HTR-8/SVneo (cell line): ENCODE measurements at places on chromosomes 11 and 22.
A peak's percentile ranks its signal among the peaks of the same experiment; 100 is the strongest.

- no peak for DNase-seq
Measured at GRCh38 chr11:42239188-42239587, 779.7 kb upstream of the LRRC4C start.

DNA sequence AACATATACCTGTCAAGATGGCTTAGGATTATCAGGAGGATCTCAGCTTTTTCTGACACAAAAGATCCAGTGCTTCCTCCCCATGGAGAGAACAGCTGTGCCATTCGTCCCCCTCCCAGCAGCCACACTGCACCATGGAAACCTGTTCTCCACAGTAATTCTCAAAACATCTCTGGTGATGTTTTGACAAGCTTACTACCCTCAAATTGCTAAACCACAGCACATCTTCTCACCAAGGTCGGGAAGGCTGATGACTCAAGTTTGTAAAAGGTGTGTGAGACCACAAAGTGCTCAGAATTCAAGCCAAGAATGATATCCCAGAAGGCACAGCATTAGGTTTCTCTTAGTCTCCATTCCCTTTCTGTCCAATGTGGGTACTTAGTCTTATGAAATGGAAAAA, 3.9 kb upstream of the RAB38 start:
- no peak for DNase-seq

GRCh38 chr11:32381179-32381578, 54.2 kb downstream of the WT1 start:
- no peak for DNase-seq

GRCh38 chr11:92083123-92083522, 141.5 kb upstream of the FAT3 start:
- no peak for DNase-seq

DNA sequence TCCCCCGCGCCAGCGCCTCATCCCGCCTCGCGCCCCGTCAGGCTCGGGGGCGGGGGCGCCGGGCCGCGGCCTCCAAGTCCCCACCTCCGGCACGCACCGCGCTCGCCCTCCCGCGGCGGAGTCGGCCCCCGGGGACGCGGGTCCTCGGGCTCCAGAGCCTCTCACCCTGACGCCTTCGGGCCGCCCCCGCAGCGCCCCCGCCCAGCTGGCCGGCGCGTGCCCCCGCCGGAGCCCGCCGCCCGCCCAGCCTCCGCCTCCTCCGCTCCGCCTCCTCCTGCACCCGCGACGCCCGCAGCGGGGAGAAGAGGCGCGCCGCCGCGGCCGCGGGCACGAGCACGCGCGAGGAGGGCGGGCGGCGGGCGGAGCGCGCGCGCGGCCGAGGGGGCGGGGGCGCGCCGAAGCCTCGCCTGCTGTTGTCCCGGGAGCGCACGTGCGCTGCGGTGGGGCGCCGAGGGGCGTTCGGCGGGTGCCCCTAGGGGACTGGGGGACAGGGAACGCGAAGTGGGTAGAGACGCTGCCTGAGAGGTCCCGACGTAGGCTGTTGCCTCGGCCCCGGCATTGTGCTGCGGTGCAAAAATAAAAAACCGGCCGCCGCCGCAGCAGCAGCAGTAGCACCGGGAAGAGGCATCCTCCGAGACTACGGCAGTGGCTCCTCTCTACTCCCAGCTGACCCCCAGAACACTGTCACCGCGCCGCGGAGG, 87.4 kb upstream of the ARHGAP32 start:
- peak; percentile 48 for DNase-seq

- no peak for DNase-seq
Measured at GRCh38 chr11:60175860-60176275, 7.0 kb downstream of the MS4A6A start.

- no peak for DNase-seq
Measured at GRCh38 chr11:127679816-127680545, 679.4 kb upstream of the KIRREL3 start.

DNA sequence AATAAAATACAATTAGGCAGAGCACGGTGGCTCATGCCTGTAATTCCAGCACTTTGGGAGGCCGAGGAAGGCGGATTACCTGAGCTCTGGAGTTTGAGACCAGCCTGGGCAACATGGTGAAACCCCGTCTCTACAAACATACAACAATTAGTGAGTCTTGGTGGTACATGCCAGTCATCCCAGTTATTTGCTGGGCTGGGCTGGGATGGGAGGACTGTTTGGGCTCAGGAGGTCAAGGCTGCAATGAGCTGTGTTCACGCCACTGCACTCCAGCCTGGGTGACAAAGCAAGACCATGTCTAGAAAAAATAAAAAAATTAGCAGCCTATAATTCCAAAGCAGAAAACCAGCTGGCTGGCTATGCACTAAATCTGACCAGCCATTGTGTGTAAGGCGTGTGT, 35.1 kb downstream of the APOL3 start:
- no peak for DNase-seq

DNA sequence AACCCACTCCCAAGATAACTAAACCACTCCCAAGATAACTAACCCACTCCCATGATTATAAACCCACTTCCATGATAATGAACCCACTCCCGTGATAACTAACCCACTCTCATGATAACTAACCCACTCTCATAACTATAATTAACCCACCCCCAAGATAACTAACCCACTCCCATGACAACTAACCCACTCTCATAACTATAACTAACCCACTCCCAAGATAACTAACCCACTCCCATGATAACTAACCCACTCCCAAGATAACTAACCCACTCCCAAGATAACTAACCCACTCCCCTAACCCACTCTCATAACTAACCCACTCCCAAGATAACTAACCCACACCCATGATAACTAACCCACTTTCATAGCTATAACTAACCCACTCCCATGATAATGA, 30.1 kb upstream of the CELSR1 start:
- DNase-seq, result no peak

GRCh38 chr11:113980785-113981184, 5.9 kb downstream of the HTR3A start:
- no peak for DNase-seq

DNA sequence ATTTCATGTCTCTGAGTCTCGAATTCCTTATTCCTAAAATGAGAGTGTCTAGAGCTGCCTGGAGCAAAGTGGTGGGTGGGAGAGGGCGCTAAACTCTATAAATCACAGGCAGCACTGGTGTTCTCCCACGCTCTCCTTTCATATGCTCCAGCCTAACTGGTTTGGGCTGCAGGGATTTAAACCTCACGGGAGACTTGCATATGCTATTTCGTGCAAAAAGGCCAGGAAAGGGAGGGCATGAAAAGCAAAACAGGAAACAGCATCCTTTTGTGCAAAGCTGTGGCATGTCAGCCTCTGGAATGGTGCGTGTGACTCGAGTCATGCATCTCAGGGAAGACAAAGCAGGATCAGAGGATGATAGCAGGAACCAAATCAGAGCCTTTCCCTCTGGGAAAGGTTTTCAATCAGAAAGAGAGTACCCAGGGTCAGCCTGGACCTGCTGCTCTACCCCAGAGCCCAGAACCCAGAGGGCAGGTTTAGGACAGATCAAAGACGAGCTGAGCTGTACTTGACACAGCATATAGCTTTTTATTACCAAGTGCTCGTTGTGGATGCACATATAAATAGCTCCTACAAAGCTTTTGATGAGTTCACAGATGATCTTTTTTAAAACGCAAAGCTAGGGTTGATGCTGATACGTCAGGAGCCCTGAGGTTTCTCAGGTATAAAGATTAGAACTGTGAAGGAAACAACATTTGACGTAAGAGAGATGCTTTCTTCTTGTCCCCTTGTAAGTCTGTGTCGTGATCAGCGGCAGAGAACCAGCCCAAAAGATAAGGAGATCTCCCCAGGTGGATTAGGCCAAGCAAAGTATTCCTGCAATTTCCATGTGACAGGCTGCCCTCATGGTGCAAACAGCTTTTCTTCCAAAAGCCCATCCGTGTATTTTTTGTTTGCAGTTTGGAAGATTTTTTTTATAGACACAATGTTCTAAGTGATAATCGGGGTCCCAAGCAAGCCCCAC, 46.2 kb upstream of the YWHAH start:
- no peak for DNase-seq

- DNase-seq, result no peak
Measured at GRCh38 chr11:94405062-94405833, 4.0 kb upstream of the GPR83 start.

GRCh38 chr11:47242596-47243192, 5.9 kb downstream of the ACP2 start:
- DNase-seq, result no peak

GRCh38 chr11:132496341-132496740, 1036.0 kb downstream of the OPCML start:
- DNase-seq, result no peak

- DNase-seq, result no peak
Measured at GRCh38 chr11:88813233-88813915, 252.4 kb downstream of the GRM5 start.

DNA sequence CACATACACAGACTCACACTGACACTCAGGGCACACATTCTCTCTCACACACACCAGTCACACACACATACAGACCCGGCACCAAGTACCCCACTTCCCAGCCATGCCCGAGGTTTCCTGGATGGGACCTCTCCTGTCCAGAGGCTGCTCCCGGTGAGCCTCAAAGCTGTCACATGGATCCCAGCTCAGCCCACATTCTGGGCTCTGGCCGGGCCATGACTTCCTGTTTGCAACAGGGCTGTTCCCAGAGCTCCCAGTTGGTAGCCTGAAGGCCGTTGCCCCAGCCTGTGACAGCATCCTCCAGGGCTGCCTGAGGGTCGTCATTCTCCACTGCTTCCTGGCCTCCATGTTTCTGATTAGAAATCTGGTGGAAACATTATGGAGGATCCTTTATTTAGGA, 14.6 kb upstream of the CYP2D6 start:
- DNase-seq, result no peak

DNA sequence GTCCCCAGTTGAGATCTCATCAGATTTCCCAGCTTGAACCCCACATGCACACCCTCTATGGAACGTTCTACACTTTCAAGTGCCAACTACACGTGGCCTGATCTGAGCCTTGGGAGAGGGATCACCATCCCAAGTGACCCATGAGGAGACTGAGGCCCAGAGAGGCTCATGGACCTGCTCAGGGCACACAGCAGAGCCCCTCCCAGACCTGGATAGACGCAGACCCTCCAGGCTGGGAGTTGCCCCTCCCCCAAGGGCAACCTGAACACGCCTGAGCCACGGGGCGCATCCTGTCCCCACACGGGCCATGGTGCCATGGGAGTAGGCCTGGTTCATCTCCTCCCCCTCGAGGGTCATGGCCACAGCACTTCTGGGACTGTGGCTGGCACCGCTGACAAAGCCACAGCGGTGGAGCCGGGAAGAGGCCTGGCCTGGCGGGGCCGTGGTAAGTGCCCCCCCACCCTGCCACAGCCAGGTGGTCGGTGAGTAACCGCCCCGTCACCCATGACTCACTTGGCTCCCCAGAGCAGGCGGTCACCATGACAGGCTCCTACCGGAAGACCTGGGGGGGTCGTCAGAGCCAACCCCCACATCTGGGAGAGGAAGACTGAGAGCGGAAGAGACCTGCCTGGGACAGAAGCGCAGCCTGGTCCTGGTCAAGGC, 8.1 kb downstream of the WNT7B start:
- peak; percentile 78 for DNase-seq

DNA sequence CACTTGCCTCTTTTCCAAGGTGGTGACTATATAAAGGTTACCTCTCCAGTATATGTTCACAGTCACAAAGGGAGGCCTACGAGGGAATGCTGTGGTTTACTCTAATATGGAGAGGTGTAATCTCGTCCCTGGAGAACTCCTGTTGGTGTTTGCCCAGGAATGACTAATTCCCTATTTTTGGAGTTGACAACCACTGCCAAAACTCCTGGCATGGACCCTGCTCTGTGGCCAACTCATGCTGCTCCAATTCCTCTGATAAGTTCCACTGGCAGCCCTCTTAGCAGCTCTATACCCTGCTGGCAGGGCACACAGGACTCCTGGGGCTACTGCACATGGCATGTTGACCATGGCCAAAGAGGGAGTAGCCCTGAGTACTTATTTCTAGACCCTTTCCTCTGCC, 418.7 kb upstream of the ANO5 start:
- DNase-seq, result no peak

GRCh38 chr11:70050243-70050642, 27.9 kb upstream of the ANO1 start:
- DNase-seq, result no peak

- DNase-seq, result no peak
Measured at GRCh38 chr11:17076517-17077239, 789 bp downstream of the RPS13 start.

- DNase-seq, result no peak
Measured at GRCh38 chr11:30535818-30536217, 50.3 kb downstream of the MPPED2 start.

GRCh38 chr22:17477391-17477833, 85.9 kb upstream of the SLC25A18 start:
- DNase-seq, result no peak

GRCh38 chr11:72378704-72379383, 55.5 kb downstream of the CLPB start:
- no peak for DNase-seq

GRCh38 chr11:497565-498296, 9.3 kb downstream of the RNH1 start:
- DNase-seq, result no peak

GRCh38 chr11:118436639-118437207, 431 bp downstream of the KMT2A start:
- DNase-seq, result no peak

DNA sequence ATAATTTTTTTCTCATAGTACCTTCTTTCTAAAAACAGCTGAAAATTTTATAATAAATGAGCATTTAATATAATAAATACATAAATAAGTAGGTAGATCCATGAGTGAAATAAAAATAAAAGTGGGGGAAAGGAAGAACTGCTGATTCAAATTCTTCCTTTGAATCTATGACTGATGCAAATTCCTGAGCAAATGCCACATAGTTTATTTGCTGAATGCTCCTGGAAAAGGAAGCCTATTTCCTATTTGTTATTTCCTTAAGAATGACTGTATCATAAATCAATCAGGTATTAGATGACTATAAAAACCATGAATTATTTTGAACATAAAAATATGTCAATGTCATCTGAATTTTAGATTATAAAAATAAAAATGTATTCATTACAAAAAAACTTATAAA, 16.6 kb downstream of the BTBD10 start:
- DNase-seq, result peak; percentile 14

- DNase-seq, result no peak
Measured at GRCh38 chr11:94884376-94884775, 89.0 kb downstream of the CWC15 start.

- DNase-seq, result no peak
Measured at GRCh38 chr11:115618428-115618827, 114.2 kb upstream of the CADM1 start.

GRCh38 chr11:41861838-41862237, 402.4 kb upstream of the LRRC4C start:
- no peak for DNase-seq

DNA sequence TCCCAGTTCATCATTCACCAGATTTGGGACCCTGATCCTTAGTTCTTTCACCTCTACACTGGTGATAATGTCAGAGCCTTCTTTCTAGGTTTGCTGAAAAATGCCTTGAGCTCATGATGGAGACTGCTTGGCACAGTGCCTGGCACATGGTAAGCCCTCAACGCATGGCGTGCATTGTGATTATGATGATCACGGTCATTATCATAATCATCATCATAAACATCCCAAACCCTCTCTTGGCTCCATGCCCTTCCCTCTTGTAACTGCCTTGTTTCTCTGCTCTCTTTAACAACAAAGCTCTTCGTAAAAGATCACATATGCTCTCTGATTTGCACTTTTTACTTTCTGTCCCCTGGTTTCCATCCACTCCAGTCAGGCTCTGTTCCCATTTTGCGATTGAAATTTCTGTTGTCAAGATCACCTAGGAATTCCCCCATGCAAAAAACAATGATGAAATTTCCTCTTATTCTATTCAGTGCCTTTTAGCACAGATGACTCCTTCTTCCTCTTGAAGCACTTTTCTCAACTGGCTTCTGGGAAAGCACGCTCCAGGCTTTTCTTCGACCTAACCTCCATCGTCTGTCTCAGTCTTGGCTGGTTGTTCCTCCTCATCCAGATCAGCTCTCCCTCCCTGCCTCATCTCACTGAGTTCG, 479.1 kb downstream of the OPCML start:
- no peak for DNase-seq
